ENCODE measurements at places on chromosomes 1 and 21. TPM values are rescaled to one million over a fixed set of nuclear protein-coding genes. Genes with fewer than 3 reads are reported as not detected.

Gene MYOG
- not detected for total RNA-seq

Gene SELE
- total RNA-seq = not detected

Gene TMEM79
- 4.4 TPM for total RNA-seq

Gene PPIAL4G
- not detected for total RNA-seq

Gene GPR3
- total RNA-seq = 2.6 TPM

Gene LEMD1
- total RNA-seq = 3.8 TPM

Gene SPRR2F
- not detected for total RNA-seq

Gene IQGAP3
- 55.3 TPM for total RNA-seq

Gene RAD54L
- 32.5 TPM for total RNA-seq

- DNase-seq = no peak
Observed at GRCh38 chr1:205045146-205045545, 2.1 kb downstream of the CNTN2 start.

DNA sequence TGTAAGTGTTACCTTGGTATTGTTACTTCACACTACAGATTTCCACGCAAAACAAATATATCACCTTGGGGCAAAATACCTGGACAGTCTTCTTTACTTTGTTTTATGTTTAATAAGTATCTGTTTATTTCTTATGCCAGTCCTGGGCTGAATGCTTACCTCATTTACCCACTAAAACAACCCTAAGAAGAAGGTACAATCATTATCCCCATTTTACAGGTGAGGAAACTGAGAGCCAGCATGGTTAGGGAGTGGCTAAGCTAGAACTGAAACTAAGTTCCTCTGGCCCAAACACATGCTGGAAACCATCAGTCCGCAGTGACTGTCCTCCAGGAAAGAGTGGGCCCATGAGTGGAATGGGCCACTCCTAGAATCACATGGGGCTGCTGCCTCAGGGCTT, 13.0 kb upstream of the GUCA2B start:
- DNase-seq = no peak

DNA sequence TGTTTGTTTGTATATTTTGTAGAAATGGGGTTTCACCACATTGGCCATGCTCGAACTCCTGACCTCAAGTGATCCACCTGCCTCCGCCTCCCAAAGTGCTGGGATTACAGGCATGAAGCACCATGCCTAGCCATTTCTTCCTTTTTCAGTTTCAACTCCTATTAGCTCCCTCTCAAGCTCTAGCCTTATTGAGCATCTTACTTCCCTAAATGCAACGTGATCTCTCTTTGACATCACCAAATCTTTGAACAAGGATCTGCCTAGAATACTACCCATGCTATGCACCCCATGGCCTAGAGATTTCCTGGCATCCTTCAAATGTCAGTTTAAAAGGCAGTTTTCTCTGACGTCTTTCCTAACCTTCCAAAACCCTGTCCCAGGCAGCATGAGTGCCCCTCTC, 91.1 kb upstream of the NR5A2 start:
- no peak for DNase-seq

DNA sequence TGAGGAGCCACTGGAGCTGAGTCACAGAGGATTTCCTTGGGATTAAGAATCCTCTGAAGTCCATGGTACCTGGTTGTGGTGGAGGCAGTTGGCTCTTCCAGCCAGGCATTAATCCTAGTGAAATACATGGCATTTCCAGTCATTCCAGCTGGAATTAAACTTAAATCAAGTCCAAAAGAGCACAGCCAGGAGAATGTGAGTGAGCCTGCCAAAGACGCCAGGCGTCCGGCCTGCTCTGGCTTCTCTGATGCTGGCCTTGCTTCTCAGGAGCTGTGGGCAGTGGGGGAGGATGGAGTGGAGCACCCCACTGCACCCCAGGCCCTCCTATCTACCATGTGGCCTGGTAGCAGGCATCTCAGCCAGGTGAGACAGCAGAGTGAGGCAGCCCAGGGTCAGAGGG, 23.4 kb upstream of the TENT5C start:
- DNase-seq = no peak

- no peak for DNase-seq
Observed at GRCh38 chr1:70910013-70910412, 137.6 kb downstream of the PTGER3 start.

GRCh38 chr1:229836324-229836723, 210.3 kb downstream of the URB2 start:
- DNase-seq = no peak

DNA sequence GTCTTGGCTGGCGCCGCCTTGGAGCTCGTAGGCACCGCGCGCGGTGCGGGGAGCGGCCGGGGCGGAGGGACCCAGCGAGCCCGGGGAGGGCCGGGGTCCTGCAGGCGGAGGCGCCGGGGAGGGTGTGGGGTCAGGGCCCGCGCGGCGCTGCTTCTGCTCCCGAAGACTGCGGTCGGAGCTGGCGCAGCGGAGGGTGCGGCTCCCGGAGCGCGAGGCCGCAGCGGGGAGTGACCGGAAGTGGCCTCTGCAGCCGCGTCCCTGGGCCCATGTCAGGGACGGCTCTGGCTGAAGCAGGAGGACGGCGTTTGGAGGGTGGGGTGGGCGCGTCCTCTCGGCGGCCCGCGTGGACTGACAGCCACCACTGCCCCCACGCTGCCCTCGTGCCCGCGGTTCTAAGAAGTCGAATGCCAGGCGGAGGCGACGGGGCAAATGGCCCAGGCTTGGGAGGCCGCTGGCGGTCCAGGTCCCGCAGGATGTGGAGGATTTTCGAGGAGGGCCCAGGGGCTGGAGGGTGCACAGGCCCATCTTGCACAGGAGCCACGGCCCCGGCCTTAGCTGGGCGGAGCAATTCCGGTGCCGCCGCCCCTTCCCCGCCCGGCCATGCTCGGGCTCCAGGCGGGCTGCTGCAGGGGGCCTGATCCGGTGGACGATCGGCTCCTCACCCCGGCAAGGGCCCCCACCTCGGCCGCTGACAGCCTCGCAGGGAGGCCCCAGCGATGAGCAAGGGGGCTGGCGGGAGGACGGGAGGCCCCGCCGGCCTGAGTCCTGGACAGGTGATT, 7.7 kb upstream of the ZNF669 start:
- peak; percentile 47 for DNase-seq

GRCh38 chr1:243447347-243447746, 191.5 kb downstream of the SDCCAG8 start:
- peak; percentile 45 for DNase-seq

- DNase-seq = peak; percentile 95
Observed at GRCh38 chr1:7265771-7266371, 480.6 kb downstream of the CAMTA1 start.

DNA sequence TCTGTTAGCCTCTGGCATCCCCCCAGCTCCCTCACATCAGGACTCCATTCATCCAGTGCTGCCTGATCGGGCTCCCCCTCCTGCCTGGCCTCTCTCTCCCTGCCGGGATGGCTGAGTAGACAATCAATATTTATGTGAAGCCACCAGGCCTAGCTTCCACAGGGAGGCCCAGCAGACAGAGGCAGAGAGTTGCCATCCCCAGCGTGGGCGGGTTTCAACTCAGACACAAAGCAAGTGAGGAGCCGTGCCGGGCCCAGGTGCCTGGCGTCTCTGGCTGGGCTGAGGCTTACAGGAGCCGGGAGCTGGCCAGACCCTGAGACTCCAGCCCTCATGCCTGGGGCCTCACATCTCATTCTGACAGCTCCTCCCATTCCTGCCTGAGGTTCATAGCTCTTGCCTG, 34.5 kb upstream of the ATP2B4 start:
- no peak for DNase-seq

DNA sequence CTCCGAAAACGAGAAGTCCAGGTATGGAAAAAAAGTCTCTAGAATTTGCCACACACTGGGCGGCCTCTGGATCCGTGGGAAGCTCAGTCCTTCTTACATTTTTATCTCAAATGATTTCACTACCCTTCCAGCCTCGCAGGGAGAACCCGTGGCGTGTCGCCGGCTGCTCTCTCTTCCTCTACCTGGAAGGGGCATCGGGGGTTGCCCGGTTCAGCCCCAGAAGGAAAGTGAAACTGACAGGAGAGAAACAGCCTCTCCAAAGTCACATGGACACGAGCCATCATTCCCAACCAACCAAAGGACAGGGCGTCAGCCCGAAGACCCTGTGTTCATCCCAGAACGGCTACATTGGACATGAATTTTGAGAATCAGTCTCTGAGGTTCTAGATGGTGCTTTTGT, 182.5 kb downstream of the ADSS2 start:
- DNase-seq = no peak

Data from HT-29 (cell line).